ENCODE measurements at places on chromosomes 13 and 19.

GRCh38 chr19:38306236-38306635 lies 2.2 kb downstream of the C19orf33 start:
- DNase-seq = no peak

GRCh38 chr19:28873301-28873700 lies 339.6 kb downstream of the UQCRFS1 start:
- no peak for DNase-seq

DNA sequence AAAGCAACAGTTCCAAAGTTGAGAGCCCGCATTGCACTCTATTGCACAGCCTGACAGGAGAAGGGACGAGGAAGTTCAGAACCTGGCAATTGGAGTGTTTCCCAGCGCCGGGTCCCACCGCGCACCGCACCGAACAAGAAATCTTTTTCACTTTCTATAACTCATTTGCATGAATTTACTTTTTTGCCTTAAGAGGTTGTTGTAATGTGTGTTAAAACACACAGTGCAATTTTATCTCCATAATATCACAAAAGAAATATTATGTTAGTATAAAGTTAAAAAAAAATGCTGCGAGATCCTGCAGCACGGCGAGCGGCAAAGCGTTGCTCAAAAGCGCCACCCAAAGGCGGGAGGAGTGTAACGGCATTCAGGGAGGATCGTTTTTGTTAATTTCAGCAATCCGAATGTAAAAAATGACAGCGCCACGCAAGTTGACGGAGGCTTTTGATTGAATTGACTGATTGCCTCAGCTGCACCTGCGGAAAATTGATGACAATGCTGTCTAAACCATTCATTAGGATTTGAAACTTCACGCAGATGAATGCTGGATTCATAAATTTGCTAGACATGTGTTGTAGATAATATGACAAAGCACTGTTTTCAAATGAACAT lies 303.6 kb upstream of the ZNF507 start:
- no peak for DNase-seq

GRCh38 chr13:95191821-95192563 lies 109.3 kb downstream of the ABCC4 start:
- DNase-seq = peak; percentile 53

- no peak for DNase-seq
Observed at GRCh38 chr13:104553186-104553585, 1487.0 kb upstream of the SLC10A2 start.

- no peak for DNase-seq
Observed at GRCh38 chr13:59706101-59706976, 457.4 kb downstream of the DIAPH3 start.

DNA sequence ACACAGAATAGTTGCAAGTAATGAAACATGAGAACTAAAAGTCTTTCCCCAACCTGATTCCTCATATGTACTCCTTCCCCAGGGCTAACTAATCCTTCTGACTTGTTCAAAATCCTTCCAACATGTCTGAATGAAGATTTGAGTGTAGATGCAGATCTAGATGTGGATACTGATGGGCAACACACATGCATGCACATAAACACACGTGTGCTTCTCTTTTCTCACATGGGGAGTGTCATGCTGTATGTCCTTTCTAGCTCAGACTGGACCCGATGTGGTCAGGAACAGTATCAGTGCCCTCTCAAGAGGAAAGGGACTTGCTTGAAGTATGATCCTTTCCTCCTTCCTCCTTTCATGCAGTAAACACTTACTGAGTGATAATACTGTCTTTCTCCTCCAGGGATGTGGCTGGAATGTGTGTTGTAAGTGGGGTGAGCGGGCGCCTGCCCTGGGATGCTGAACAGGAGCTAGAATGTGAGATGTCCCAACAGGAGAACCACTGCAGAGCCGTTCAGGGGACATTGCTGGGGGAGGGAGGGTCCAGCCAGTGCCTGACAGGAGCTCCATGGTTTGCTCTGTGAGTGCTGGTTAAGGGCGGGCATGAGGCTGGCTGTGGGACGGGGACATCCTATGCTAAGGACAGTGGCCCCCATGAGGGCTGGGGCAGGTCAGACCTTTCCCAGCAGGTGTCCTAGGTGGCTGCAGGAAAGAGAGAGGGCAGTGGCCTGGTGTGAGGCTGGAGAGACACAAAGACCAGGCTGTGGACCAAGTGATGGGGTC lies 146.9 kb downstream of the TEX29 start:
- DNase-seq = no peak

- no peak for DNase-seq
Observed at GRCh38 chr19:18074192-18074591, 12.5 kb downstream of the IL12RB1 start.

- DNase-seq = no peak
Observed at GRCh38 chr13:112722433-112723263, 32.8 kb downstream of the ATP11A start.

- DNase-seq = no peak
Observed at GRCh38 chr13:105721016-105721415, 814.4 kb downstream of the EFNB2 start.

GRCh38 chr13:39526499-39526898 lies 76.5 kb downstream of the LHFPL6 start:
- no peak for DNase-seq

DNA sequence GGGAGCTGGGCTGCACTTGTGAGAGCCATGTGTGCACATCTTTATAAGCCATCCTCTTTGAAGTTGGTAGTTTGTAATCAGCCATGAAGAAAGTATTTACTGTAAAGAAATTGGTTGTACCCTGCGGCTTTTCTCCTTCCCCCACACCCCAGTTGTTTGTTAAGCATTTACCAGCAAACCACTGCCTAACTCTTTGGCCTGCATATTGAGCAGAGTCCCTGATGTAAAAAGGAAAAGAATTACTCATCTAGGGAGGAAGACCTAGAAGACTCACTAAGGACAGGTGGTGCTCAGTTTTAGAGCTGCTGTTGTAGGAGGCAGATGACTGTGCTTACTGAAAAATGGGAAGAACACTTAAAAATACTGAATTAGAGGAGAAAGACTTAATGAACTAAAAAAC lies 245.3 kb downstream of the PCCA start:
- DNase-seq = no peak

Data from activated CD4-positive, alpha-beta T cell treated with anti-CD3 and anti-CD28 coated beads for 4 hours (primary cell).